ENCODE measurements at places on chromosomes 2 and 18. TPM values are rescaled to one million over a fixed set of nuclear protein-coding genes. Genes with fewer than 3 reads are reported as not detected.

The DES gene
- polyA plus RNA-seq, result 46.4 TPM

DNA sequence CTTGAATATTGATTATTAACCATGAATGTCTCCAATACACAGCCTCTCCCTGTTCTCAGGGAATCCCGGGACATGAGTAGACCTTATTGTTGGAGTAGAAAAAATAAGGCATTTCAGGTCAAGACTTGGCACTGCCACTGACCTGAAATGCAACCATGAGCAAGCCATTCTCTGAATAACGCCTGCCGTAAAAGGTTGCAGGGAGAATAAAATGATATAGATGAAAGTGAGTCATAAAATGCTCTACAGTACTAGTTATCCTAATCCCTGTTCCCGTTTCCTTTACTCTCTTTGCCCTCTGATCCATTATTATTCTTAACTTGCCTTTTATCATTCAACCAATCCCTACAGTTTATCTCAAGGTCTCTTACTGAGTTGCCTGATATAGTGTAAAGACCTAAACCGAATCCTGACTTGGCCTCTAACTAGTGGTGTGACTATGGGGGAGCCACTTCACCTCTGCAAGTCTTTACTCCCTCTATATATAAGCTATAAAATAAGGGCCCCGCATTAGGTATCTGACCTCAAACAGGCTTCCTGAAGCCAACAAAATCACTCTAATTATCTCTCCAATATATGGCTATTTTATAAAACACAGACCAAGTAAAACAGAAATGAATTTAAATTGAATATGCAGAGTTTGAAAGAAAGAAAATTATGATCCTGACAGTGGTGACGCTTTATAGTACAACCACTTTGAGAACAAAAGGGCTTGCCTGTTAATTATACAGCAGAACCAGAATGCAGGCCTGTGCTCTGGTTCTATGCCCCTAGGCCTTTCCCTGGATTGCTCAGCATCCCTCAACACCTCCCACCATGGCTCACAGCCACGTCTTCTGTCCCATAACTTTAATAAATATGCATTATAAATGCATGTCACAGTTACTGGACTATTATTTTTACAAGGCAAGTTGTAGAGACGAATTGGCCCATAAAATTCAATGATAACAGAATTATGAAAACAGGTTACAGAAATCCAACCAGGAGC, 183.1 kb downstream of the STK39 start:
- DNase-seq, result no peak

DNA sequence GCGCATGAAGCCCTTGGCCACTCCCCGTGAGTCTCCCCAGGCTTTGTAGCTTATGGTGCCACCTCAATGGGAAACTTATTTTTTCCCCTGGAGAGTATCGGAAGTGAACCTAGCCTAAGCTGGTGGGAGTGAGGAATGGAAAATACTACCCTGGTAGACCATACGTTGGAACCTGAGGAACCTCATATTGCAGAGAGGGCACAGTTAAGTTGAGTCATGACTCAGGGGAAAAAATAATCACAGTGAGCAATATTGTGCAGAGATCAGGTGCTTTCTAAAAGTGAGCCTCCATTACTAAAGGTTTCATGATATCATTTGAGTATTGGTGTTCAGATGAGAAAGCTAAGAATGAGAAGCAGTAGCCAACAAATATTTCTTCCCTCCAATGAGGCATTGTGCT, 360.5 kb upstream of the NT5C1B start:
- no peak for DNase-seq

DNA sequence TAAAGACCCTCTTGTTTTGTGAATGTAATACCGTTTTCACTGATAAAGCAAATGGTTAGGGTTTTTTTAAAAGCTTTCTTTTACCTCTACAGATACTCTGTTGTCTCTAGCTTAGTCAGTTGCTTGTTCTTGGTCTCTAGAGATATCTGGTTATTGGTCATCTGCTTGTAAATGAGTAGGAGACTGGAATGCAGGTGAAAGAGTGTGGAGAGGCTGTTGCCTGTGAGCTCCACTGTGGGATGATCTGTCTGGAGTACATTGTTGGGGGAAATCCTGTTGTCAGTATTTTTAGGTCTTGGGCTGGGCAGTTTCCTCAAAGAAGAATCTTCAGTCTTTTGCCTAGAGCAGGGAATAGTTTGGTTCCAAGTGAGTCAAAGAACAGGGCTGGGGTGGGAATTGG, 67.7 kb downstream of the SMCHD1 start:
- no peak for DNase-seq

GRCh38 chr18:54928236-54928635, 31.0 kb downstream of the CCDC68 start:
- no peak for DNase-seq

DNA sequence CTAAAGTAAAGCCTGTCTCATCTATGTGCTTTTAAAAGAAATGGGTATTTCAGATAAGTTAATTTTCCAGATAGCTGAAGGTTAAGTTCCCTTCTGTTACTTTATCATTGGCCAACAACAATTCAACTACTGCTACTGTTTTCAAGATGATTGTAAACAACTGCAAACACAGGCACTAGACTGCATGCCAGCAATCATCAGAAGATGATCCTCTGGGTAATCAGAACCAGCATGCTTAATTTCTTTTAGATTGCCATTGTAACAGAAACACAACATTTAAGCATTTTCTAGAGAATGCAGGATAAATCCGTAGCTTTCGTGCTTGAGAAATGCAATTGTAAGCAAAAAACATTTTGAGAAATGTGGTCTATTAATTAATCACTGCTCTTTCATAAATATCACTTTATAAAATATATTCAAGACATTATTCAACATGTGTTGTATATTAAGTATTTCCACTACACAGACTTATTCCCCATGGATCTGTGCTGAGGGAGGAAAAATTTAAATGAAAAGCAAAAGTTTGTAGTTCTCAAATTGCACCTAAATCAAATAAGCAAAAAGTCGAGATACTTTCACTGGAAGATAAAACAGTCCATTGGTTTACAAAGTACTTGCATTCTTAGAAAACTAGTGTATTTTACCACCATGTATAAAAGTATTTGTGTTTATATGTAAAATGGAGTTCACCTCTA, 133.7 kb downstream of the ATL2 start:
- no peak for DNase-seq

GRCh38 chr2:170887496-170887895, 41.6 kb upstream of the GORASP2 start:
- no peak for DNase-seq

DNA sequence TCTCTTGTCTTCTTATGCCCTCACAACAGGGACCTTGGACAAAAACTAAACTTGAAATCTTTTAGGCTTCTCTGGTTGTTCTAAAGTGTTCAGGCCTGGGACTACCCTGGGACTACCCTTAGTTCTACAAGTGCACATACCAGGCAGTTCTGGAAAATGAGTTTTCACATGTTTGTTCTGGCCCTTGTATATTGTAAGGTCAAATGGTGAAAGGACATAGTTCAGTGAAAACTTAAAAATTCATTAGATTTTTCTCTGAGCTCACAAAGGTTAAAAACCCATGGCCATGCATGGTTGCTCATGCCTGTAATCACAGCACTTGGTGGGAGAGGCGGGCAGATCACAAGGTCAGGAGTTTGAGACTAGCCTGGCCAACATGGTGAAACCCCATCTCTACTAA, 875.5 kb upstream of the FAM98A start:
- DNase-seq, result no peak

DNA sequence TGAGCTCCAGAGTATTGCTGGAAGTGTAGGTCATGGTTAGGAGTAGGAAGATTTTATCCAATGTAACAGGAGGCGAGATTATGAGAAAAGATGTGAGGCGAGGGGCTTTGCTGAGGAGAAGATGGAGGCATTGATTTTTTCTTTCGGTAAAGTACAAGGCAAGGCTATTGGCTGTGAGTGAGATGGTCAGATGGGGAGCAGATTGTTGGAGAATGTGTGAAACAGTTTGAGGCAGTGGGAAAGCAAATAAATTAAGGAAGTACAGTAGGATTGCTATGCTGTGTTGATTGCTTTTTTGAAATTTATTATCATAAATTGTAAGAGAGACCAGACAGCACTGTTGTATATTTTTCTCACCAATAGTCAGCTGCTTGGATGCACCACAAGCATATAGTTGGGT, 173.3 kb downstream of the KCNE4 start:
- DNase-seq, result no peak
